ENCODE measurements at places on chromosomes 12 and 14. TPM values are rescaled to one million over a fixed set of nuclear protein-coding genes. Genes with fewer than 3 reads are reported as not detected.

PRICKLE1 gene
- total RNA-seq = 2.6 TPM

GLIPR1L1 gene
- total RNA-seq = not detected

MCRS1 gene
- total RNA-seq = 58.9 TPM

CLEC4A gene
- 0.81 TPM for total RNA-seq

KIF21A gene
- total RNA-seq = 5.5 TPM

AQP2 gene
- total RNA-seq = not detected

HDAC7 gene
- total RNA-seq = 78.2 TPM

TSHR gene
- 2.3 TPM for total RNA-seq

ERBB3 gene
- total RNA-seq = 0.73 TPM

ARHGDIB gene
- 3.2 TPM for total RNA-seq

BMAL2 gene
- total RNA-seq = 10.3 TPM

PTPN6 gene
- 0.61 TPM for total RNA-seq

UNC79 gene
- 0.12 TPM for total RNA-seq

SOAT2 gene
- total RNA-seq = 0.49 TPM

P3H3 gene
- total RNA-seq = 72.1 TPM

SLC6A13 gene
- 0.36 TPM for total RNA-seq

TAS2R31 gene
- 10.9 TPM for total RNA-seq

GLI1 gene
- 0.61 TPM for total RNA-seq

BBS10 gene
- total RNA-seq = 9.7 TPM

CCNT1 gene
- total RNA-seq = 30.8 TPM

PPTC7 gene
- total RNA-seq = 11.2 TPM

WIF1 gene
- not detected for total RNA-seq

CSRP2 gene
- 26.2 TPM for total RNA-seq

SERPINA12 gene
- not detected for total RNA-seq

All from hair follicle dermal papilla cell (primary cell).